CD4-positive, CD25-positive, alpha-beta regulatory T cell (primary cell): ENCODE measurements at places on chromosomes 3 and 15. TPM values are rescaled to one million over a fixed set of nuclear protein-coding genes. Genes with fewer than 3 reads are reported as not detected.

DNA sequence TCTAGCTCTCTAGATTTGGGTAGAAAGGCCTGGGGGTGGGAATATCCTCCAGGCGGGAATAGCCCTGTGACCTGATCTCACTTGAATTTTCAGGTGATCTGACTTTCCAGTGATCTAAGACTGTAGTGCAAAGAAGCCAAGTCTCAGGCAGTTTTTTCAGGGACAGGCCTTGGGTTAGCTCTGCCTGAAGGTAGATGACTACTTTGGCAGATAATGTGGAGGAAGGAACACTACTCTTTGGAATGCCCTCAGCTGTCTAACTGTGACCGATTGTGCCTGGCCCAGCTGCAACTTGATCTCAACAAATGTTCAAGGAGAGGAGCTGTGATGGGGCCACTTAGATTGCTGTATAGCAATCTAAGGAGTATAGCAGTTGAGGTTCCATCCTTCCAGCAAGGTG lies 193.7 kb downstream of the TCF12 start:
- no peak for DNase-seq

GRCh38 chr3:4021162-4021561 lies 221.9 kb downstream of the LRRN1 start:
- DNase-seq, result no peak

GRCh38 chr3:97692831-97693230 lies 71.7 kb upstream of the ARL6 start:
- no peak for DNase-seq

- DNase-seq, result no peak
These were observed 27.3 kb downstream of the PARP16 start for GRCh38 chr15:65259367-65259797.

DNA sequence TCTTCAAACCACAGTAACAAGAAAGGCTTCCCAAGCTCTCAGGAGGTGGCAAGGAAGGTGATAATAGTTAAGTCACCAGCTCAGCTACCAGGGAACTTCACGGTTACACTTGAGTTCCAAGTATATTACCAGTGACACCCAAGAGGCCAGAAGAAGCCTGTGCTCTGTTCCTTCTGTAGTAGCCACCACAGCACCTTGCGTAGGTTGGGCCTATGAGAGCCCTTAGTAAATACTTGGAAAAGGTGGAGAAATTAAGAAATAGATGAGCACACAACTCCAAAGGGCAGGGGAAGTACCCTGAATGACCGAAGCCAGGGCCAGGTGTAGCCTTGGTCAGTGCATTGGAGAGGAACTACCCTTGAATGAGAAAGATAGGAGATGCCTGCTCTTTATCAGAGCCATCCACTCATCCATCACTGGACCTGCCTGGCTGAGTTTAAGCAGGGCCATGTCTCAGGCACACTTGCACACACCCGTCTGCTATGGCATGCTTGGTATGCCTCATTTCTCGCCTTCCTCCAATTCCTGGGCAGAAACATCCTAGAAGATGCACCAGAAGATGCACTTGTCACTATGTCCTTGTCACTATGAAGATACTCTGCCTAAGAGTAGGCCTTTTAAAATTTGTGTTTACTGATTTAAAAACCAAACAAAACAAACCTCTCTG lies 32.6 kb upstream of the NDUFB4 start:
- DNase-seq, result no peak

The LDHAL6B gene
- not detected for polyA plus RNA-seq

The ITIH3 gene
- polyA plus RNA-seq, result 1.5 TPM

The ERC2 gene
- not detected for polyA plus RNA-seq

The TMIE gene
- 0.60 TPM for polyA plus RNA-seq
